SK-N-MC (cell line): ENCODE measurements at places on chromosomes 2 and 18.

- DNase-seq, result no peak
Measured at GRCh38 chr18:78447211-78447610, 532.4 kb upstream of the SALL3 start.

GRCh38 chr2:231924889-231925275, 1.3 kb downstream of the NPPC start:
- no peak for DNase-seq

GRCh38 chr2:219511547-219512325, 2.5 kb upstream of the ASIC4 start:
- DNase-seq, result no peak

DNA sequence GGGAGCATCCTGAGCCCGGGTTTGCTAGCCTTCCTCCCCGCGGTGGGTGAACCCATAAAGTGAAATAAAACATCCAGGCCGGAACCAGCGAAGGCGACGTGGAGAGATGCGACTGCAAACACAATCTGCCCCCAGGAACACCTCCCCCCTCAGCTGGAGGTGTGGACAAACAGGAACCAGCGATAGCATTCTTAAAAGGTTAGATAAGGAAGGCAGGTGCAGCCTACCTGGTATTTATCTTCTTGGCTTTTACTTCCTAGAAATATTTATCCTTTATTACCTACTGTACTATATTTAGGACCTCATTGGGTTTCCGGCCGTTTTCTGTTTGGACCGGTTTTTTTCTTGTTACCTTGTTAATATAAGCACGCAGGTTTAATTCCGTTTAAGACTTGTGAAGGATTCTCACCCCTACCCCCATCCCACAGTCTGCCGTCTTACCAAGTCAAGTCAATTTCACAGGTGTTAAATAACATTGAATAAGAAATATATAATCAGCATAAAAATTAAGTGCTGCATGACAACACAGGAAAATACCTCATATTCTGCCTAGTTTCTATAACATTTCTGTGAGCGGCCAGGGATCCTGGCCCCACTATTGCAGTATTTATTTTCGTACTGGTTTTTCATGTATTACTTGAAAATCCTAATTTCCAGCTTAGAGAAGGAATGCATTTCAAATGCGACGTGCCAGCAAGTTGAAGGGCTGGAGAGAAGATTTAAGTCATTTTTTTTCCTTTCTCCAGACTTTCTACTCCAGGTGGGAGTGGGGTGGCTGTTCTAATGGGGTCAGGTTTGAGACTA, 224.0 kb upstream of the ID2 start:
- DNase-seq, result no peak

DNA sequence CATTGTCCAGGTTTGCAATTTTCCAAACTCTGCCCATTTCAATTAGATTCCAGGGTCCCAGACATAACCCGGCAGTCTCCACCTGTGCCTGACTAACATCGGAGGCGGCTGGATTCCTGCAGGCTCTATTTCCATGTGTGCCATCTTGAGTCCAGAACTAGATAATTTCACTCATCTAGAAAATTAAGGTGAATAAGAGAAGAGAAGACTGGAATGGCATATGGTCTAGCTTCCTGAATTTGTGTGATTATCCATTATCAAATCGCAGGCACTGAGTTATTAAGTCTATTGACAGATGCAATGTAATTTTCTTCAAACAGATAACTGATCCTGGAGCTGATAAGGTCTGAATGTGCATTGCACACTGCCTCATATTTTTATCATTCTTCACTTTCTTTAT, 305.2 kb downstream of the ETAA1 start:
- DNase-seq, result no peak
